Activated CD4-positive, CD25-positive, alpha-beta regulatory T cell (primary cell): ENCODE measurements at places on chromosomes 6 and 20.

DNA sequence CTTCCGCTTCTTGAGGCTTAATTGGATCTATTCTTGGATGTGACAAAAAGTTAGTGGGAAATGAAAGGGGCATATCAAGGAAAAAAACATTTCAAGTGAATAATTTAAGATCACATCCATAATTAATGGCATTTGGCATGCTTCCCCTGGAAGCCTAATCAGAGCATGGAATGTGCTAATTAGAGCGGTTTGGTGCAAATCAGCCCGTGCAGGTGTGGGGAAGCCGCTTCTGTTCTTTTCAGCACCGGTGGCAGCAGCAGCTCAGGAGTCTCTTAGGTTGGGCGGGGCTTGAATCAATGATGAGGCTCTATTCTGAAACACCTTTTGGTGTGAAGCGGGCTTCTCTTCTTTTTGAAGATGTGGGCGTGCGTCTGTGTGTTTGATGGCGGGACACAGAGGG, 301.2 kb downstream of the LRFN2 start:
- no peak for DNase-seq

DNA sequence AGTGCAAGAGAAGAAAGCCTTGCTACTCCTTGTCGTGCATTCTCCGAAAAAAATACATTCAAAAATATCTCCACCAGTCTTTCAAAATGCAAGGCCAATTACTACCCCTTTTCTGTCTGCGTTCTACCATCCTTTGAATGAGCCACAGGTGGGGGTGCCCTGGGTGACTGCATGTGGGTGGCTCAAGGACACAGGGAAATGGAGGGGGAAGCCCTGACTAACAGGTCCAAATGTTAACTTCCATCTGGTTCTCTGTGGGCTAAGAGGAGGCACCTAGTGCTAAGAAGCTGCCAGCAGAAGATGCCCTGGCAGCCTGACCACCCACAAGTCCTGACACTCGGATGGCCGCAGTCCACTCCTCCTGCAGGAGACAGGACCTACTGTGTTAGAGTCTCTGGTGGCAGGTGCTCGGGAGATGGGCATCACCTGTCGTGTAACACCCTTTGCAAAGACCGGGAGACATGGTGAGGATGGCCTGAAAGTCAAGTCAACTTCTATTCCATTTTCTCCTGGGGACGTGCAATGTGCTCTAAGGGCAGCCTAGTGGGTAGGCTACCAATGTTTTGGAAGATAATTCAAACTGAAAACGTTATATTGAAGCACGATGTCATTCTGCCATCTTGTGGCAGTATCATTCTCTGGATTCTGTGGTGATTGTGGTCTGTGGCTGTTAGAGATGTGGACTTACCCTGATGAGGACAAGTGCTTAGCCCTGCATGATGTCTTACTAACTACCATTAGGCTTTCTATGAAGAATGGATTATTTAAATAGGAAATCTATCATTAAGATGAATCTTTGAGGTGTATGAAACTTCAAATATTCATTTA, 27.4 kb upstream of the IGF2R start:
- no peak for DNase-seq

GRCh38 chr6:118724211-118724610, 72.8 kb upstream of the CEP85L start:
- DNase-seq: no peak

GRCh38 chr20:22257912-22258311, 326.5 kb downstream of the FOXA2 start:
- DNase-seq: no peak

GRCh38 chr6:139008117-139008516, 20.1 kb upstream of the REPS1 start:
- no peak for DNase-seq

DNA sequence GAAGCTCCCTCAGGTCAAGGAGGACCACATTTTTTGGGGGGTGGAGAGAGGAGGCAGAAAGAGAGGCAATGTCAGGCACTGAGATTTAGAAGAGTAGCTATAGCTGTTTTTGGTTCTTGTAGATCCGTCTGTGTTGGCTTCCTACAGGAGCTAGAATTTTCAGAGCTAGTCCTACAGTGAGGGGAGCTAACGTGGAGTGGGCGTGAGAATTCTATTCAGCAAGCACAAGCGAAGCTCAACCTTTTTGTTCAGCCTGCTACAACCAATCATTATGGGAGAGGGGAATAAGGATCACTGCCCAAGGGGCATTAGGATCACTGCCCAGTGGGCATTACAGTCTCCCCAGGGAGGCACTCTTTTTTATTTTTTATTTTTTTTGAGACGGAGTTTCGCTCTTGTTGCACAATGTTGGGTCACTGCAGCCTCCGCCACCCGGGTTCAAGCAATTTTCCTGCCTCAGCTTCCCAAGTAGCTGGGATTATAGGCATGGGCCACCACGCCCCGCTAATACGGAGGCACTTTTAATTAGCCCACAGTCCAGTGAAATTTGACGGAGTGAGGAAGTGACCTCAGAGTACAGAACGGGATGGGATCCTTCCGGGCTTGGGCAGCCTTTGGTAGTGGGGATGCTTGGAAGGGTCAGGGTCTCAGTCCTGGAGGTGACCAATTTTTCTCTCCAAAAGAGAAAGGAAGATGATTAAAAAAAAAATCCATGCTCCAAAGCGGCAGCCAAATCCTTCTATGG, 1.1 kb upstream of the PANK2 start:
- DNase-seq: no peak

DNA sequence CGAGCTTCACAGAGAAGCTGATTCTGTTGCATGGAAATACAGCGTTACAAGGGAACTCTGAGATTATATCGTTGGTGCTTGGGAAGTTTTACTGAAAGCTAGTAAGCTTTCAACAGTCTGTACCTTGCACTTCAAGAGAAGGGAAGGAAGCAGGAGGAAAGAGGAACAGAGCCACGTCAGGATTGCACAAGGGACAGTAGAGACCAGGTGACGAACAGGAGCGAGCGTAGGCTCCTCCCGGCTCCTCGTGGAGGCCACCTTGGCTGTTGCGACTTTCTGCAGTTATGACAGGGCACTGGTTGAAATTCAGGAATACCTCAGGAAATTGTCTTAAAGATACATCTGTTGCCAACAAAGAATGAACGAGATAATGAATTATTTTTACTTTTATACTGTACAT, 18.8 kb downstream of the RTF2 start:
- DNase-seq: no peak
